ENCODE measurements at places on chromosomes 13 and 19.

DNA sequence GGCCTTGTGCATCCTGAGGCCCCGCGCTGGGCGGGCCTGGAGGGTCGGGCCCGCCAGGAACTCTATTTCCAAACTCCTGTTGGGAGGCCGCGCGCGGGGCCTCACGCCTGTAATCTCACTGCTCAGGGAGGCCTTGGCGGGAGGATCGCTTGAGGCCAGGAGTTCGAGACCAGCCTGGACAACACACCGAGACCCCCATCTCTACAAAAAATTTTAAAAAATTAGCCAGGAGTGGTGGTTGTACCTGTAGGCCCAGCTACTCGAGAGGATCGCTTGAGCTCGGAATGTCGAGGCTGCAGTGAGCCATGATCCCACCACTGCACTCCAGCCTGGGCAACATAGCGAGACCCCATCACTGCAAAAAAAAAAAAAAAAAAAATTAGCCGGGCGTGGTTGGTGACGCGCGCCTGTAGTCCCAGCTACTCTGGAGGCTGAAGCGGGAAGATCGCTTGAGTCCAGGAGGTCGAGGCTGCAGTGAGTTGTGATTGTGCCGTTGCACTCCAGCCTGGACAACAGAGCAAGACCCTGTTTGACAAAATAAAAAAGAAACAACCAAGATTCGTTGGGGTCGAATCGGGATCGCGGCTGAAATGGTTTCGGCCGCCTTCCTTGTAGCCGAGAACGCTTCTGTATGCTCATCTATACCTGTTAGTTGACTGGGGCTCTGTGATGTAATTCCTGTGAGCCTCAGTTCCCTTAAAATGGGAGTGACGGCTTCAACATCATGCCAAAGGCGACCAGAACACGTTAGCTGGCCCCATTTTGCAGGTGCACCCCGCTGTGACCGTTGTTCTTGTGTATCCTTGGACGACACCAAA lies 636 bp downstream of the SF3A2 start:
- no peak for DNase-seq

DNA sequence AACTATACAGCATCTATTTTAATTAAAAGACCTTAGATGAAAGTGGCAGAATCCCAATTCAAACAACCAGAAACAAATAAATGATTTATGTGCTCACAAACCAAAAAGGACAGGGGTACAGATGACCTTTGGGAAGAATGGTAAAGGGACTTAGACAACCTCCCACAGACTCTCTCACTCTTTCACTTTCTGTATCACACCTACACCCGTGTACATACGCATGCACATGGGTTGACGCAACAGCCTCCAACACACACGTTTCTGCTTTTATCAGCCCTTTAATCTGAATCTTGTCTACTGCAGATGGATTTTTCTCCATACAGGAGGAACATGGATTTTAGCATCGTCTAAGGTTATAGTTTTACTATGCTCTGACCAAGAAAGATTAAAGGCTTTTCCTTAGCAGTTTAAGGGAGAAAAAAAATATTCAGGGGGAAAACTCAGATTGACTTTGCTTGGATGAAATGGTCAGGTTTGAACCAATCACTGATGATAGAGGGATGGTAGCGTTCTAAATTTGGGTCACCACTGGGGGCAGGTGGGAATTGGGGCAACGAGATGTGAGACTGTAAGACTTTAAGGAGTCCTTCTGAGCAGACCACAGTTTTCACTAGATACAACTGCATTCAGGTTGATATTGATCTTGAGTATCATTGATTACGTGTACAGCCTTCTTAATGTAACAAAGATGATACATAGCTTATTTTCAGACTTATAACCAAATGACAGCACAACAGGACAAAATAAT lies 166.1 kb downstream of the ITGBL1 start:
- DNase-seq: no peak

DNA sequence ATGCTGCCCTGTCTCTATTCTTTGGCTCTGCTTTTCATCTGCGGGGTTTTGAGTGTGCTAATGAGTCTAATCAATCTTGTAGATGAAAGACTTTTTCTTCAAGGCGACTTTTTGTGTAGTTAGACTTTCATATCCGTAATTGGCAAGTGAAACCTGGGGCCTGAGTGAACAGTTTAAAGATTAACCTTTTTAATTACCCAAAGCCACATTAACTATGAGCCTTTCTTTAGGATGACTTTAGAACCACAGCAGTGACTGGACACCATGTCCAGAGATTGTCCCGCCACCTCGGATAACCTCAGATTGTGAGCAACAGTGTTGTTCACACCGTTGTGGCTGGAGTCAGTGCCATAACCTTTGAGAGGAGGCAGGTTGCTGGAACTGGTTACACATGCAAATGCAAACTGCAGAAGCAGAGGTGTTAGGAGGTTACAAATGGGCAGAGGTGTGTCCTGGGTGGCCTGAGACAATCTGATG lies 58.7 kb downstream of the SIAH3 start:
- DNase-seq: no peak

DNA sequence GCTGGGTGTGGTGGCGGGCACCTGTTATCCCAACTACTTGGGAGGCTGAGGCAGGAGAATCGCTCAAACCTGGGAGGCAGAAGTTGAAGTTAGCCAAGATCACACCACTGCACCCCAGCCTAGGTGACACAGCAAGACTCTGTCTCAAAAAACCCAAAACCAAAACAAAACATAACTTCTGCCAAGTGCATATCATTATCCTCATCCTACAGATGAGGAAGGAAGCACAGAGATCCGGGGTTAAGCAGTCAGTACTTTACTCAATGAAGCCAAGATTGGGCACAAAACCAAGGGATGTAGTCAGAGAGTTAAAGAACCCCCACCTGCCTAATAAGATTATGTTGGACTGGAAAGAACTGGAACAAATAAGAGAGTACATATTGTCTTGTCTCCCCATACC lies 5.5 kb upstream of the TMTC4 start:
- no peak for DNase-seq

GRCh38 chr13:113862191-113862930 lies 1.5 kb downstream of the GAS6 start:
- no peak for DNase-seq
